Activated T-cell treated with anti-CD3 and anti-CD28 coated beads, Interleukin-2, amount 50 U/mL, for 72 hours (primary cell): ENCODE measurements at places on chromosomes 3 and 15.

DNA sequence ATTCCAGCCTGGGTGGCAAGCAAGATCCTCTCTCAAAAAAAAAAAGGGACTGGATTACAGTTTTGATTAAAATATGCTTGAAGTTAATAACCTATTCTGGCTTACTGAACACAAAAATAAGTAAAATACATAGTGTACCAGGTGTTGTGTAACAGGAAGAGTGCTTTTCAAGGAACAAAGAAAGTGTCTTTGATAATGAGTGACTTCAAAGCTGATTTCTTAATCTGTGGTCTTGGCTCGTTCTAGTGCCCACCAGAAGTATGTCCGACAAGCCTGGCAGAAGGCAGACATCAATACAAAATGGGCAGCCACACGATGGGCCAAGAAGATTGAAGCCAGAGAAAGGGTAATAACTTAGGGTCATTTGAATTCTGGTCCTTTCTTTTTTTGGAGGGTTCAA lies 4.0 kb downstream of the RPL14 start:
- no peak for DNase-seq

DNA sequence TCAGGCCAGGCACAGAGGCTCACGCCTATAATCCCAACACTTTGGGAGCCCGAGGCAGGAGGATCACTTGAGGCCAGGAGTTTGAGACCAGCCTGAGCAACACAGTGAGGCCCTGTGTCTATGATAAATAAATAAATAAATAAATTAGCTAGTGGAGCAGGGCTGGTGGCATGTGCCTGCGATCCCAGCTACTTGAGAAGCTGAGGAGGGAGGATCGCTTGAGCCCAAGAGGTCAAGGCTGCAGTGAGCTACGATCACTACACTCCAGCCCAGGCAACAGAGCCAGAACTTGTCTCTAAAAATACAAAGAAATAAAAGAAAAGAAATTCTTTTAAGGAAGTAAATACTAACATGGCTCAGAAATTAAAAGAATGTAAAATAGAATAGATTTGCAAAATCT lies 91.8 kb downstream of the LIPC start:
- no peak for DNase-seq

DNA sequence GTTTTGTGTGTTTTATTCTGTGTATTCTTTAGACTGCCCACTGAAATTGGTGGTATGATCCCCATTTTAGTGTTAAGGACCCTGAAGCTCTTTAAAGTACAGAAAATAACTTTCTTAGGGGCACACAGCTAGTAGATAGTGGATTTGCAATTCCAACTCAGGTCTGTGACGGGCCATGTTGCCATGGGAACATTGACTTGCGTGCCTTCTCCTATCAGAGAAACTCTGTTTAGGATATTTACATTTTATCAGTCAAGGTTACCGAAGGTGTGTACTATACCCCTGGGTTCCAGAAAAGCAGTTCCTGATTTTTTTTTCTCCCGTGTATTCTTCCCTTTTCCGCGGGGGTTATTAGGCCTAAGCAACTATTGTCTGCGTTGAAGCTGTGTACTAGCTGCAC lies 19.4 kb downstream of the MYZAP start:
- no peak for DNase-seq

GRCh38 chr3:84224262-84224661 lies 734.5 kb upstream of the CADM2 start:
- DNase-seq = no peak

DNA sequence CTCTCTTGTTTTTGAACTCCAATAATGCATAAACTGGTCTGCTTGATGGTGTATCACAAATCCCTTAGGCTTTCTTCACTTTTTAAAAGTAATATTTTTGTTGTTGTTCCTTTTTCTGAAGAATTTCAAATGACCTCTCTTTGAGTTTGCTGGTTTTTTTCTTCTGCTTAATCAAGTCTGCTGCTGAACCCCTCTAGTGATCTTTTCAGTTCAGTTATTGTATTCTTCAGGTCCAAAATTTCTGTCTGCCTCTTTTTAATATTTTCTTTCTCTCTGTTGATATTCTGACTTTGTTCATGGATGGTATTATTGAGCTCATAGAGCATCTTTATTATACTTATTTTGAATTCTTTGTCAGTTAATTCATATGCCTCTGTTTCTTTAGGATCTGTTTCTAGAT lies 21.8 kb upstream of the CEP152 start:
- DNase-seq = no peak

- no peak for DNase-seq
Measured at GRCh38 chr3:105490045-105490444, 123.3 kb downstream of the ALCAM start.

- DNase-seq = no peak
Measured at GRCh38 chr15:58486062-58486461, 54.3 kb downstream of the LIPC start.

DNA sequence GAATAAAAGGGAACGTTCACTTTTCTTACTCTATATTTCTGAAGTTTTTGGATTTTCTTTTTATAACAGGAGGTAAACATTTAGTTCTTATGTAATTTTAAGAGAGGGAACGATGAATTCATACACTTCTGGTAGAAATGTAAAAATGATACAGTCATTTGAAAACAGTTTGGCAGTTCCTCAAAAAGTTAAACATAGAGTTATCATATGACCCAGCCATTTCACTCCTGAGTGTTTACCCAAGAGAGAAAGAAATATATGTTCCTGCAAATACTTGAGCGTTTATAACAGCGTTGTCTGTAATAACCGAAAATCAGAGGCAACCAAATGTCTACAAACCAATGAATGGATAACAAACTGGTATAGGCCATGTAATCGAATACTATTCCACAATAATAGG lies 20.8 kb upstream of the CCR9 start:
- DNase-seq = no peak

DNA sequence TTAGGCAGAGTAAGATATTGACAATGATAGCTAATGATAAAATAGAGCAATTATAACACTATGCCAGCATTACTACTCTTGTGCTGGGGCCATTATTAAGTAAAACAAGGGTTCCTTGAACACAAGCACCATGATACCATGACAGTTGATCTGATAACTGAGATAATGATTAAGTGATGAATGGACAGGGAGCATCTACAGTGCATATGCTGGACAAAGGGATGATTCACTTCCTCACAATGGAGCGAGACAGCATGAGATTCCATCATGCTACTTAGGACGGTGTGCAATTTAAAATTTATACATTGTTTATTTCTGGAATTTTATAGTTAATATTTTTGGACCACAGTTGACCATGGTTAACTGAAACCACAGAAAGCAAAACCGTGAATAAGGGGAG lies 156.6 kb downstream of the FHIT start:
- DNase-seq = no peak

DNA sequence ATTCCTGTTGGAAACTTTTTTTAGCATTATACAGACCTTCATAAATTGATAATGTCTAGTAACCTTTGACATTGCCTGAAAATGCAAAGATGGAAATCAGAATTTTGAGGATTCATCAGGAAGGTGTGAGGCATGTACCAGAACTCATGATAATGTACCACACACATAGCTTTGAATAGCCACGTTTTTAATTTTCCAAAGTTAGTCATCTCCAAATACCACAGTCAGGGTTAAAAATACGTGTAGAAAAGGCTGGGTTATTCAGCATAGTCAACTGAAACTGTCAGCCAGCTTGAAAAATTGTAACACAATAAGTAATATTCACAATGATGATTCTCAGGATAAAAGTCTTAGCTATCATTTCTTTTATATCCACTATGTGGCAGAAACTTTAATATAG lies 102.0 kb upstream of the THRB start:
- DNase-seq = no peak

DNA sequence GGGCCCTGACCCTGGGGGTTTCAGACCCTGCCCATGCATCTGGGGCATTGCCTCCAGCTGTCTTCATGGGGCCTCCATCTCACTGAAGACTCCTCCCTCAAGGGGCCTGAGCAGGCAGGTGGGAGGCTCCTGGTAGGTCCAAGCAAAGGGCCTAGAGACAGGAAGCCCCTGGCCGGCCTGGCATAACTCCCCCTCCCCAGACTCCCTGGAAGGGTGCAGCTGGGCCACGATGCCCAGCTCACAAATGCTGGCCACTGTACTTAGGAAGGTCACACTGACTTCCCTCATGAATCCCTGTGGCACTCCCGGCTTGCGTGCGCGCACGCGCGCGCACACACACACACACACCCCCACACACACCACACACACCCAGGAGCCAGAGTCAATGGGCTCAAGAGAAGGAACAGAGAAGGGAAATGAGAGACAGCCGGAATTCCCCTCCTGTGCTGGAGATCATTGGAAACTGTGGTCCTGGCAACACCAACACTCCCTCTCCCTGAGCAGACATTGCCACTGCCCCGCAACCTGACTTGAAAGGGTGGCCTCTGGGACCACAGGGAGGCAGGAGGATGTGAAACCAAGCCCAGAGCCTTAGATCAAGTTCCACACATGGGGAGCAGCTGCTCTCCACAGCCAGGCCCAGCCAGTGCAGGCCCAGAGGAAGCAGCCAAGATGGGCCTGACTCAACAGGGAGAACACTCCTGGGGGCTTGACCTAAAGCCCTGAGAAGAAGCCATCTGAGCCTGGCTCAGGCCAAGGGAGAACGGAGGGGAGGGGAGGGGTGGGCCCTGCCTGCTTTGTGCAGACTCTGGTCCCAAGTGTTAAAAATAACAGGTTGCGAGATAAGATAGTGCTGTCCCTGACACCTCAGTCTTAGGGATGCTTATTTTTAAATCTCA lies 69.7 kb downstream of the SCN5A start:
- no peak for DNase-seq

DNA sequence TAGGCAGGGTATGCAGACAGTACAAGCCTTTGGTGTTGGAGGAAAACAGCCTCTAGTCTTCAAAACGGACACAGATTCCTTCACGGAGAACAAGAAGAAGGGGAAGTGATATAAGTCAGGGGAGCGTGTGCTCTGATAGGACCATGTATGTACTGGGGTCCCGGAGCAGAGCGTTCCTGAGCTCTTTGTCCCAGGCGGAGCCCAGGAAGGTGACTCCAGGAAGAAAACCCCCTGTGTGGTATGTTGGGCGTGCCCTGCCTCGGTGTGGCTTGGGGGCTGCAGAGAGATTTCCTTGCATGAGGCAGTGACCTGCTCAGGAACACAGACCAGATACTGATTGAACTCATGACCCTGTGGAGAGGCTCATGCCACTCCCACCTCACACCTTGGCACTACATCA lies 21.7 kb downstream of the MELTF start:
- DNase-seq = no peak

DNA sequence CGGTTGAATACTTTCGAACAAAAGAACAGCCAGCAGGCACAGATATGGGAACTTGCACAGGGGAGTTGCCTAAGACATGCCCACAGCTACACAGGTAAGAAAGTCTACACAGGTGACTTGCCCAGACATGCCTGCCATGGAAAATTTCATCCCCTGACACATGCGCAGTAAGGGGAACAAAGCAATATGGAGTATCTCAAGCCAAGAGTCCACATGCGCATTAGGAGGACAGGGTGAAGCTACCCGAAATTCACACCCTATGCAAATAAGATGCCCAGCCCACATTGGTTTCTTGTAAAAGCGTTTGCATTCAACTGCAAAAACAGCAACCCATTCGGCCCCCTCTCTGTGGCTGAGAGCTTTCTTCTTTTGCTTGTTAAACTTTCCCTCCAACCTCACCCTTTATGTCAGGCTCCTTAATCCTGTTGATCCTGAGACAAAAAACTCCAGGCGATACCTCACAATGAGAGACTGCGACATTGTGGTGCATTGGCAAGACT lies 49.3 kb upstream of the TRPM1 start:
- no peak for DNase-seq

GRCh38 chr3:161475905-161476304 lies 20.7 kb upstream of the OTOL1 start:
- DNase-seq = no peak

DNA sequence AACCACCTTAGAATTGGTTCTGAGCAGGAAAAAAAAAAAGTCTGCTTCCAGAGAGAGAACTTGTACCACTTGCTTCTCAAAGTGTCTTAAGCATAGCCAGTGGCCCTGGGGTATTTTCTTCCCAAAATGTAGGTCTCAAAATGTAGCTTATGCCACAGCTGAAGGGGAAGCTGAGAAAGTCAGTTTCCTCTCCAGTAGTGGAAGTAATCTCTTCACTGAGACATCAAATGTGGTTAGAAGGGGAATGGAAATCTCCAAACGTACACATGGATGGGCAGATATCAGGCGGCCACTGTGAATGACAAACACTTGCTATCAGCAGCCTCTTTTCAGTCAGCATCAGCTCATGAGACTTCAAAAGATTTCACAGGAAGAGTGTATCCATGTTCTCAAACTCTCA lies 841.2 kb downstream of the TUSC7 start:
- no peak for DNase-seq

- DNase-seq = no peak
Measured at GRCh38 chr3:36943601-36944000, 1.3 kb downstream of the TRANK1 start.

DNA sequence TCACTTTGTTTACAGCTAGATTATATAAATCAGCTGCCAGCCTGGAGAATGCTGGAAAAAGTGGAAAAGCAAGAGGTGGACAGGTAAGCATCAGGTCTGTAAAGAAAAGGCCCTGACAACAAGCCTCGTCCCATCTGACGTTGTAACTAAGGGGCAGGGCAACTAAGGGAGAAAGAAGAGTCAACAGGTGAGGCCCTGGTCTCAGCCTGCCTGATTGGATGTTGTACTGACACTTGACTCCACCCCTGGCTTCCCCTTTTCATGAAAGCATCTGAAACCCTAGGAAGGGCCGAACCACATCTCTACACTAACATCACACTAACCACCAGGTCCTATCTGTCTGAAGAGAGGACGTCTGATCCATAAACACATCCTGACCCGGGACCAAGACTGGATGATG lies 357.6 kb upstream of the CFAP20DC start:
- DNase-seq = no peak

DNA sequence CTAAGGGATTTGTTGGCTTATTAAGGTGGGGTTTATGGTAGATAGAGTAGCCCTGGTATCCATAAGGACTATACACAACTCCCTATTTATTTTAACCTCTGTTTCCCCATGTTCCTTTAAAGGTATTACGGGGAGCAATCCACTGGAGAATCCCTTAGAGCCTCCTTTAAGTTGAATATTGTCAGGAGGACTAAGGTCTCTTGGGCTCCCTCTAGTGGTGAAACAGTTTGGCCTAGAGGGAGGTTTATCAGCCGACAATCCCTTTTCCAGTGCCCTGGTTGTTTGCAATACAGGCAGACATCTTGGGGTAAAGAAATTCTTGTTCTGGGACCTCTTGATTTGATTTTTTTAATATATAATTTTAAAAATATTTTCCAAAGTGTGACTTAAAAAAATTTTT lies 12.9 kb downstream of the OPA1 start:
- DNase-seq = peak; percentile 62

- no peak for DNase-seq
Measured at GRCh38 chr15:88072598-88073390, 183.7 kb downstream of the NTRK3 start.

DNA sequence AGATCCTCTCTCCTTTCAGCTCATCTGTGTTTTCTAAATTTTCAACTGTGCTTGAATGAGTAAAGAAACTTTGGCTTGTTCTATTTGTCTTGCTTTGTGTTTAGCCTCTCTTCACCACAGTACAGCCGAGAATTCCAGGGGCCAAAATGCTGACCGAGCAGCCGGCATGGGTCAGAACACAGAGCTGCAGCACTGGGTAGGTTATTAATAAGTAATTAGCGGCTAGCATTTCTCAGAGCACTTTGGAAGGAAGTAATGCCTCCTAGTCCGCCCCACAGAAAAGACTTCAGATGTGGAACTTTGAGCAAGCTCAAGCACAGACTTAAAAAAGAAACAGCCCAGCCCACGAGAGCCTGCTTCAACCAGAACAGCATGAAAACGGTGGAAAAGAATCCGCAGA lies 343.9 kb downstream of the ARRDC4 start:
- DNase-seq = no peak

GRCh38 chr15:69476704-69477473 lies 24.3 kb downstream of the RPLP1 start:
- DNase-seq = no peak
